ENCODE measurements at places on chromosomes 2 and 18.

DNA sequence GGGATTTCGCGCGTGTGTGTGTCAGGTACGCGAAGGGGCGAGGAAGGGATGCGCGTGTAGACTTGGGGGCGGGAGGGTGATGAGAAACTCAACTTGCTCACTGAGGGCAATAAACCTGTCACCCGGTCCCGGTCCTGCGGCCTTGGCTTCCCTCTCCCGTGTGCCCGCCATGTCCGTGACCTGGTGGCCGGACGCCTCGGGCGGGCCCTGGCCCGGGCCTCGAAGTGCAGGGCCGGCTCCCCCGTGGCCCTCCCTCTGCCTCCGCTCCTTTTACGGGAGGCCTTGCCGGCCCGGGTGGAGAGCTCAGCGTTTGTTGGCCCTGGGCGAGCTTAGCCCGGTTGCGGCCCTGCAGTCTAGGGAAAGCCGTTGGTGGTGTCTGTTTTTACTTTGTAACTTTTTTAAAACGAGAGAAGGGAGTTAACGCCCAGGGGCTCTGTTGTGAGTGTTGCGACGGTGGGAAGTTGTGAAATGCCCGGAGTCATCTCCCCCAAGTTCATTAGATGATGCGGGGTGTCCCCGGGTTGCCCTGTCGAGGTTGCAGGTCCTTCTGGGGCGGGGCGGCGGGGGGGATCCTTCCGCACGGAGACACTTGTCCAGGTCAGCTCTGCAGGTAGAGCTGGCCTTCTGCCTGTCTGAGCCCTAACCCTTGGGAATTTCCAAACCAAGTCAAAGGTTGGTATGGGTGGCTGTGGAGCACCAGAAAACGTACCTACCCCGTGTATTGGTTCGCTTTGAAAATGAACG lies 883 bp downstream of the SMCHD1 start:
- DNase-seq: peak; percentile 59

DNA sequence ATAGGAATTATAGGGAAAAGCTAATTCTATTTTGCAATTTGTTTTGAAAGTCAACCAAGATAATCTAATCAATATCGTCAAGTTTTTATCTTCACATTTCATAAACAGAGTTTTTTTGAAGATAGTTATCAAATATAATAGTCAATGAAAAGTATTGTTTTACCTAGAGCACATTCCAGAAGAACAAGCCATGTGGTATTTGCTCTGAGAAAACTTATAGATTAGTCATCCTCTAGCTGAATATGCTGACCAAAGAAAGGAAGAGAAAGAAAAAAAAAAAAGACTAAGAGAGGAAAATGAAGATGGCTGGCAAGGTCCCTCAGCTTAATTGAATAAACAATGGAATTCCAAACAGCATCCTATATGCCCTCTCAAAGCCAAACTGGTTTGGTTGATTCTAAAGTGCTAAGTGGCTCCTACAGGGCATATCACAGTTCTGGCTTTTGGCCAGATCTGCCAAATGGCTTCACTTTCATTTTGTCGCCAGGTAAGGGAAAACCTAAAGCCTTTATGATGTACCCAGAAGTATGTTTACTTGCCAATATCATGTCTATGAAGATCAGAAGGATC lies 132.6 kb downstream of the VWC2L start:
- no peak for DNase-seq

DNA sequence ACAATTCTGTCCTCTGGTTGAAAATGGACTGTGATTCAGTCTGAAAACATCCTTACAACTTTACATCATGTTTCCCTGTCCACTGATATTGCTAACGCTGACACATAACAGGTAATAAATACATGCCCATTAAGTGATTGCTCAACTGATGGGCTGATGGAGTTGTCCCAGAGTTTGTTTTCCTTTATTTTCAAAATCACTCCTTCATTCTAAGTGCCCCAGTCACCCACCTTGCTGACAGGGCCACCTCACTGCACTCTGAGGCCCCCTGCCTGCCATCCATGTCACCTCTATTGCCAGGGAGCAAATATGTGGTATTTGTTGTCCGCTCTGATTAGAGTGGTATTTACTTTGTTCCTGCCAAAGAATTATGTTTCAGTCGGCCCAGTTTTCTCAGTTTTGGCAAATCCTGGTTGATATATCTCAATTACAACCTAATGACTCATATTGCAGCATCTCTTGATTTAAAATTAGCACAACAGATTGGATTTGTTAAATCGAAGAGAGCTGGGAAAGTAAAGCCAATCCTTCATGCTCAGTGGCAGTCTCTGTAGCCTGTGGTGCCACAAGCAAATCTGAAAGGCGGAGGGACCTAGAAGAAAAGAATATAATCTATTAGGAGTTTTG lies 105.1 kb downstream of the RDH14 start:
- DNase-seq: no peak

DNA sequence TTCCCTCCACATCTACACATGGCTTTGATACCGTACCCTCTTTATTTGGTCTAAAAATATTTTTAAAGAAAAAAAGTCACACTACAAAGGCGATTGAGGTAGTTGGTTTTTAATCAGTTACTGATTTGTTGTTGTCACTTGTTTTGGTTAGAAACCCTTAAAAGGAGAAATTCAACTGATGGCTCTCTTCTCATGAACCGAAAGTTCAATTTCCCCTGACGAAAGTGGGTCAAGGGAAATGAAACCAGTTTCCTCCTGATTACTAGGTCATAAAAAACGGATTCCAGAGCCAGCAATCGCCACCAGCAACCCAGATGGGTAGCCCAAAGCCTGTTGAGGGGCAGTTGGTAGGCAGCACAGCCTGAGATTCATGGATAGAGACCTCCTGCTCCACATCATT lies 63.2 kb downstream of the DLGAP1 start:
- DNase-seq: no peak

- DNase-seq: no peak
These were observed 27.3 kb upstream of the ITGB6 start for GRCh38 chr2:160227293-160227915.

DNA sequence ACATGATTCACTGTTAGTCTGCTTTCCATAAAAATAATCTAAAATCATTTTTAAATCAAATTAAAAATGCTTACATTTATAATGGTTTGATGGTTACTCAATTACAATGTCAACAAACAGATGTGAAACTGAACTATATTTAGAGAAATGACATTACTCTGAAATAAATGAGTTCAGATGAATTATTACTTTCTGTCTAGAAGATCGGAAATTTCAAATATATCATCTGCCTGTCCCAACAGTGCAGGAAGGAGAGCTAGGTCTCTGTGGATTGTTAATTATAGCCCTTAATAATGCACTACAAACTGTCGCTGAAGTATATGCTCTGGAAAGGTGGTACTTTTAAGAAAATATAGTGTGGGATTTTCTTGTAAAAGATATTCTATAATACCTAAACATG lies 109.8 kb downstream of the DSEL start:
- DNase-seq: no peak

DNA sequence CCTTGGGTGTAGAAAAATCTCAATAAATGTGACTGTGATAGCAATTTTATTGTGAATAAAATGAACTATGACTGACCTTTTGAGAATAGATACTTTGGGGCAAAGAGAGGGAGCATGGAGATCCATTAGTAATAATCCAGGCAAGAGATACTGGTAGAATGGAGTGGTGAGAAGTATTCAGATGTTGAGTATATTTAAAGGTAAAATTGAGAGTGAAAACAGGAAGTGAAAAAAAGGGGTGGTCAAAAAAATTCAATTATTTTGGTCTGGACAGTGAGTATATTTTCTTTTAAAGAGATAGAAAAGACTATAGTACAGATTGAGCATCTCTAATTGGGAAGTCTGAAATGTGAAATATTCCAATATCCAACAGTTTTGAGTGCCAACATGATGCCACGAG lies 1515.6 kb upstream of the NXPH2 start:
- no peak for DNase-seq

DNA sequence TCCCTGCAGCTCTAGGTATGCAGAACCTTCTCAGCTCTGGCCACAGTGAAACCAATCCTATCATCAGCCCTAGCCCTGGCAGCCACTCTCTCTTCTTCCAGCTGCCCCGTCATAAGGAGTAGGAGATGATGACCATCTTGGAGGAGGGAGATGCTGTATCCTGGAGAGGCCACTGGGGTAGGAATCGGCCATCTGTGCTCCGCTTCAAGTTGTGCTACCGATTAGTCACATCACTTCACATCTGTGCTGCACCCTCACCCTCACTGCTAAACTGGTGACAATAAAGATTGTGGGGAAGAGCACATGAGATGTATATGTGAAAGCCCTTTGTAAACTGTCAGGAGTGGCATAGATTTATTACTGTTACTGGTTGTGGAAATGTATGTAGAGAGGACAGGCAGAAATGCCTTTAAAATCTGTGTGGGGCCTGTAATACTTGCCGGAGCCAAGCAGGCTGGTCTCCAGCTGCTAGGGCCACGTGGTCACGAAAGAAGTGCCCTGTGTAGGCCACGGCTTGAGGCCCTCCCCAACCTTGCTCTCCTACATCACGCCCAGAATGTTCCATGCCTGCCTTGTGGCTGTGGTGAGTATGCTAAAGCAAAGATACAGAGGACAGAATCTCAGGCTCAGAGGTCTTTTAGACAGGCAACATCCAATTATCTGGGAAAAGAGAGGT lies 236.8 kb downstream of the CLIP4 start:
- no peak for DNase-seq

- DNase-seq: no peak
These were observed 207.7 kb upstream of the CRIM1 start for GRCh38 chr2:36147670-36148390.

- DNase-seq: no peak
These were observed at the start of gene CHRND for GRCh38 chr2:232525791-232526371. Gene CHRND (plus strand): TSS chr2:232526160. CDS start chr2:232526216, 56 bp downstream.

GRCh38 chr2:138333677-138334076 lies 167.9 kb upstream of the SPOPL start:
- DNase-seq: no peak

GRCh38 chr2:48169141-48169592 lies 262.9 kb upstream of the FBXO11 start:
- no peak for DNase-seq

Measured in liver (tissue), 10 donors.